Activated naive CD4-positive, alpha-beta T cell (primary cell): ENCODE measurements at places on chromosomes 11 and 22.

GRCh38 chr11:105162506-105162905 lies 22.9 kb upstream of the CARD18 start:
- DNase-seq: no peak

GRCh38 chr11:46251954-46252353 lies 25.5 kb upstream of the CREB3L1 start:
- no peak for DNase-seq

- no peak for DNase-seq
These were observed 60.2 kb downstream of the LINC01488 start for GRCh38 chr11:69541501-69542313.

- DNase-seq: no peak
These were observed 42.3 kb downstream of the C11orf96 start for GRCh38 chr11:43984519-43985385.

GRCh38 chr22:46355369-46355995 lies 20.0 kb downstream of the TRMU start:
- DNase-seq: peak; percentile 49

GRCh38 chr11:34749666-34750659 lies 129.1 kb downstream of the EHF start:
- no peak for DNase-seq
